ENCODE measurements at places on chromosomes 7 and 10. TPM values are rescaled to one million over a fixed set of nuclear protein-coding genes. Genes with fewer than 3 reads are reported as not detected.

SPDYE2 gene
- total RNA-seq, result 0.08 TPM

RTKN2 gene
- total RNA-seq, result 0.17 TPM

- no peak overlapping the region for H3K27ac ChIP-seq
- H3K4me1 ChIP-seq, result no peaks in the 10 kb centered on the region
- no peaks in the 10 kb centered on the region for H3K36me3 ChIP-seq
- no peaks in the 10 kb centered on the region for H3K27me3 ChIP-seq
Measured at GRCh38 chr7:107643407-107643806, 17.2 kb upstream of the SLC26A4 start.

DNA sequence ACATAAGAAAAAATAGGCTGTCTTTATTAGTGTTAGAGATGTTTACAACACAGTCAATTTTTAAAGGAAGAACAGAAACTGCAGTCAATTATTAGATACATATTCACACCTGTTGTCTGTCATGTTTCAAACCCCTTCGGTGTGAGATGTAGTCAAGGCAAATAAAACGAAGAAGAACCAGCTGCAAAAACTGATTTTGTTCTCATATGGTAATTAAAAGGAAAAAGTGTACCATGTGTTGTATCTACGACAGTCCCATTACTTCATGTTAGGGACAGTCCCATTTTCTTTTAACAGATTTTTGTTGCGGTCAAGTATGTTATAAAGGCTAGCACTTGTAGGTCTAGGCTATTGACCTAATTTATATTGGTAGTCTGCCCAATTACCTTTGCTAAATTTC is 149.4 kb downstream of the LRRN3 start:
- H3K36me3 ChIP-seq, result no peaks in the 10 kb centered on the region
- H3K4me1 ChIP-seq, result no peaks in the 10 kb centered on the region
- DNase-seq, result no peak
- no peaks in the 10 kb centered on the region for H3K27me3 ChIP-seq
- no peak overlapping the region for H3K27ac ChIP-seq
- H3K4me3 ChIP-seq, result no peak overlapping the region

GRCh38 chr10:4028027-4028471 is 243.0 kb upstream of the KLF6 start:
- H3K4me1 ChIP-seq, result no peaks in the 10 kb centered on the region
- H3K36me3 ChIP-seq, result no peaks in the 10 kb centered on the region
- H3K4me3 ChIP-seq, result no peak overlapping the region
- no peaks in the 10 kb centered on the region for H3K27me3 ChIP-seq
- H3K27ac ChIP-seq, result no peak overlapping the region

GRCh38 chr7:9835199-9835598 is 1138.5 kb upstream of the PHF14 start:
- no peak overlapping the region for H3K4me3 ChIP-seq
- H3K4me1 ChIP-seq, result no peaks in the 10 kb centered on the region
- no peak overlapping the region for H3K27ac ChIP-seq
- no peaks in the 10 kb centered on the region for H3K27me3 ChIP-seq

COL17A1 gene
- total RNA-seq, result not detected

- H3K4me3 ChIP-seq, result no peak overlapping the region
- no peaks in the 10 kb centered on the region for H3K27me3 ChIP-seq
- DNase-seq, result no peak
- no peaks in the 10 kb centered on the region for H3K4me1 ChIP-seq
Measured at GRCh38 chr10:10587744-10588393, 429.8 kb upstream of the CELF2 start.

DNA sequence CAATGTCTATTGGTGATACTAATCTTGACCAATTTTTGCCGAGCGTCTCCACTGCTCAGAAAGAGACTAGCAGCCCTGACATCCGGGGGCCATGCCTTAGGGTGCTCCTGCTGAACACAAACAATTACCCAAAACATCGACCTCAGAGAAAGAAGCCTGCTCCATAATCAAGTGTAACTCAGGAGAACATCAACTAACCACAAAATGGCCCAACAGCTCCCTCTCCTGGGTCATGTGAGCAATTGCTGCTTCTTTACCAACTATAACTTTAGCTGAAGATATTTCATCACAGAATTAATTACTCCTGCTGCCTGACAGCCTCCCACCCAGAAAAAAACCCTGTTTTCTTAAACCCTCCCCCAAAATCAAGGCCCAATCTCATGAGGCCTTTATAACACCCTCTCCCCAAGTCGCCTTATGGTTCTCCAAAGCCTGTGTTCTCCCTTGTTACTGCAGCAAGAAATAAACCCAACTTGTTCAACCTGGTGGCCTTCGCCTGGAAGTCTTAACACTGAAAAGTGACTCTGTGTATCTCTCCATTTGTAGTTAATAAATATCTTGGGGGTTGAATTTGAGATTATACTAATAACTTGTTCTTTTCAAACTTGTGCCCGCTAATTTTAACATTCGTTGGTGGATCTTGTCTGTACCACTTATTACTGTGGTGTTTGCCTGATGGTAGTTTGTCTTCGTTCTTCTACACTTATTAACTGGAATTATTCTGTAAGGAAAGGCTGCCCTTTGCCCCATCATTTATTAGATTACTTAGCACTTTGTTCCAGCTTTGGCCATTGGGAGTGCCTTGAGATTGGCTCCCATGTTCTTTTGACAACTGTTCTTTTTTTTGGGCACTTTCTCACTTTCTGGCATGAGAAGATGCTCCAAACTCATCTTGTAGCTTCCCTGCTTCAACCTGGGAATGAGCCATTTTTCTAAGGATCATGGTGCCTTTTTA is 21.2 kb upstream of the RAMP3 start:
- peak; percentile 64 for DNase-seq
- no peaks in the 10 kb centered on the region for H3K36me3 ChIP-seq
- no peak overlapping the region for H3K4me3 ChIP-seq

GRCh38 chr7:77536017-77536412 is 1.1 kb upstream of the PTPN12 start:
- H3K27me3 ChIP-seq, result no peaks in the 10 kb centered on the region
- peak overlapping the region; percentile 87 for H3K27ac ChIP-seq
- no peak for DNase-seq
- no peaks in the 10 kb centered on the region for H3K36me3 ChIP-seq

DNA sequence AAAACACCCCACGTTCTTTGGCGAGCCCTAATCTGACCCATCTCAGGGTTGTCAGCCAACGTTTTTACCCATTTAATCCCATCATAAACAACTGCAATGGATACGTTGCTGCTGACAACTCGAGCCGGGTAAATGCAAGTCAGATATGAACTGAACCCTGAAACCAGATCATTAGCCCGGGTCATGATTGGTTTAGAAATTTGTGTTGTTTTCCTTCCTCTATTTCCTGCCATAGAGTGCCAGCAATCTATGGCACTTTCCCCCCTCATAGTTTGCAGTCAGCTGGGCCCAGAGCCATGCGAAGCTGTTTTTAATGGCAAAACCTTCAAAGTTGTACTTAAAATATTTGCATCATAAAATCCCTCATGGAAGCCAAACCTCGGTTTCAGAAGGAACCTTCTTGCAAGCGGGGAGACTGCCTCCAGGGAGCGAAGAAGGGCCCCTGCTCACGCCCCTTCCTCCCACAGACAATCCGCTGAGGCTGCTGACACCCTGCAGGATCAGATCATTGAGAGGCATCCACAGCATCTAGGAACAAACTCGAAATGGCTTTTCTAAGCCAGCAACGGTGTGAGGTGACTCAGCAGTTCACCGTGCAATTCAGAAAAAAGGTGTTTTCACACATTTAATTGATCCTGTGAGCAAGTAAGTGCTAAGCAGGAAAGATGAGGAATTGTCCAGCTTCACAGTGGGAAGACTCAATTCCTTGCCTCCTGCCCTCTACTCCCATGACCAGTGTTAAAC is 710.1 kb downstream of the PARD3 start:
- no peaks in the 10 kb centered on the region for H3K27me3 ChIP-seq
- DNase-seq, result no peak
- H3K36me3 ChIP-seq, result no peaks in the 10 kb centered on the region
- no peak overlapping the region for H3K4me3 ChIP-seq

GRCh38 chr10:23368816-23369640 is 24.4 kb upstream of the C10orf67 start:
- DNase-seq, result no peak
- no peak overlapping the region for H3K4me3 ChIP-seq

STRA8 gene
- total RNA-seq, result 0.14 TPM

ZNF503 gene
- total RNA-seq, result 1.6 TPM

PPP1R9A gene
- 4.1 TPM for total RNA-seq

OPN4 gene
- not detected for total RNA-seq

- H3K4me1 ChIP-seq, result no peaks in the 10 kb centered on the region
- no peaks in the 10 kb centered on the region for H3K27me3 ChIP-seq
- no peak overlapping the region for H3K27ac ChIP-seq
- no peak for DNase-seq
- no peak overlapping the region for H3K4me3 ChIP-seq
- H3K36me3 ChIP-seq, result no peaks in the 10 kb centered on the region
Measured at GRCh38 chr7:40647719-40648118, 512.9 kb downstream of the SUGCT start.

SLC26A3 gene
- total RNA-seq, result 0.19 TPM

DNA sequence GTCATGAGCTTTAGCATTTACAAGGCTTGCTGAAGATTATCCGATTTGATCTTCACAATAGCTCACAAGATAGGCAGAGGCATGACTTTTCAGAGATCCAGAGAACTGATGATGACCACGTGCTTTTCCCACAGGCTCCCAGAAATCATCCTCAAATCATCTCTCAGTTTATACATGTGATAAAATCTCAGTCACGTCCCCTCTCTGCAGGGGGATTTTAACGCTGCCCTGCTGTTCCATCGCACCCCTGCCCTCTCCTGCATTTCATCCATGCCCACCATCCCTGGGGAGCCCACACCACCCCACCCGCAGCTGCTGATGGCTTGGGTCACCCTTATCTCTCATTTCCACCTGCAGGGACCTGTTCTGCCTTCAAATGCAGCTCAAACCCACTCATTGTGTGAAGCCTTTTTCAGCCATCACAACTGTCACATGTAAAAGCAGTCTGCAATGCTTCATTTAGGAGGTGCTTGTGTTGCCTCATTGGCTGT is 141.8 kb downstream of the DIP2C start:
- no peak overlapping the region for H3K4me3 ChIP-seq
- H3K36me3 ChIP-seq, result no peaks in the 10 kb centered on the region
- H3K27ac ChIP-seq, result no peak overlapping the region

DNA sequence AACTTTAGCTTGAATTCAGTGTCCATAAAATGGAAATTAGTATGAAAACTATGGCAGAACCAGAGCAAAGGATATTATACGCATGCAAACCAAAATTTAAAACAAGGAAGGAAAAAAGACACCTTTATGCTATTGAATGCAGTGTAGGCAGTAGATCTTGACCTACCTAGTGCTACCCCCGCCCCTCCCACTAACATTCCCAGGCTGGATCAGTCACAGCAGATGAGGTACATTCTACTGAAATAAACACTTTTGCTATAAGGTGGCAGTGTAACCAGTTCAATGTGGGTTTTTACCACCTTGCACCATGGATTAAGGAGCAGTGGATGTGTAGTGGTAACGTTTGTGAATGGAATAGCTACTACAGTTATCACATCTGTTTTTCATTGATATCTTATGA is 27.9 kb downstream of the SRI start:
- H3K36me3 ChIP-seq, result no peaks in the 10 kb centered on the region
- no peak for DNase-seq
- no peaks in the 10 kb centered on the region for H3K27me3 ChIP-seq
- no peaks in the 10 kb centered on the region for H3K4me1 ChIP-seq
- H3K4me3 ChIP-seq, result no peak overlapping the region

DNA sequence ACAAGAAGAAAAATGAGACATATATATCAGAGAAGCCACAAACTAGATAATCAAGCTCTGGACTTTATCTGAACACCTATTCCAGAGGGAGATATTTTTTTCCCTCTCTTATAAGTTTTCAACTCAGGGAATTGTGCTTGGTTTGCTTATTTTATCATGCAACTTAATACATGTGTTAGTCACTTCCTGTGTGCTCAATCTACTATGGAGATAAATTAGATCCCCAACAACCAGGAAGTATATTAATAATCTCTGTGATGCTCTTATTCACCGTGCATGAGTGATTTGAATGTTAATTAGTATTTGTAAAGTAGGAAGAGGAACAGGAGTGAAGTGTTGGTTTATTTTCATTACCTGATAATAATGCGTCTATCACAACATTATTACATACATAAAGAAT is 38.8 kb upstream of the ZNF365 start:
- H3K4me3 ChIP-seq, result no peak overlapping the region
- DNase-seq, result no peak
- no peaks in the 10 kb centered on the region for H3K27me3 ChIP-seq
- no peaks in the 10 kb centered on the region for H3K36me3 ChIP-seq

MASTL gene
- total RNA-seq, result 9.4 TPM

ANXA8 gene
- total RNA-seq, result 1.6 TPM

- H3K27me3 ChIP-seq, result no peaks in the 10 kb centered on the region
- no peaks in the 10 kb centered on the region for H3K36me3 ChIP-seq
- DNase-seq, result no peak
- no peak overlapping the region for H3K27ac ChIP-seq
- H3K4me1 ChIP-seq, result no peaks in the 10 kb centered on the region
- H3K4me3 ChIP-seq, result no peak overlapping the region
Measured at GRCh38 chr7:158603773-158604755, 16.4 kb upstream of the PTPRN2 start.

GRCh38 chr7:43834463-43835251 is 34.7 kb downstream of the MRPS24 start:
- no peaks in the 10 kb centered on the region for H3K4me1 ChIP-seq
- H3K4me3 ChIP-seq, result peak overlapping the region; percentile 35
- no peaks in the 10 kb centered on the region for H3K36me3 ChIP-seq
- DNase-seq, result no peak
- peak overlapping the region; percentile 11 for H3K27ac ChIP-seq

SMURF1 gene
- 6.2 TPM for total RNA-seq

CARD11 gene
- total RNA-seq, result 1.2 TPM

DNA sequence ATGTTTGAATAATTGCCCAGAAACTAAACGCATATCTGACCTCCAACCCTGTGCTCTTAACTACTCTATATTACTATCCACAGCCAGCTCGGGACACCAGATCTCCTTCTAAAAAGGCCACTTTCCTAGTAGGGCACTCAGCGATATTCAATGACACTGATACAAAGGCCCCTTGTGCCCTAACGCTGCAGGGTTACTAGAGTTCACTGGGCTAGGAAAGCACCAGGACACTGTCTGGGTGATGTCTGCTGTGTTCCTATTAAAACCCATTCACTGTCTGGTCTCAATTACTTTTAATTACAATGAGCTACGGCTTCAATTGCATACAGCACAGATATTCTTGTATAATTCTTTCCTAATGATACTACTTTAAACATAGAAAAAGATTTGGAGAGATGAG is 91.7 kb downstream of the SORCS1 start:
- H3K36me3 ChIP-seq, result no peaks in the 10 kb centered on the region
- H3K27me3 ChIP-seq, result no peaks in the 10 kb centered on the region
- DNase-seq, result no peak
- H3K4me1 ChIP-seq, result no peaks in the 10 kb centered on the region

DNA sequence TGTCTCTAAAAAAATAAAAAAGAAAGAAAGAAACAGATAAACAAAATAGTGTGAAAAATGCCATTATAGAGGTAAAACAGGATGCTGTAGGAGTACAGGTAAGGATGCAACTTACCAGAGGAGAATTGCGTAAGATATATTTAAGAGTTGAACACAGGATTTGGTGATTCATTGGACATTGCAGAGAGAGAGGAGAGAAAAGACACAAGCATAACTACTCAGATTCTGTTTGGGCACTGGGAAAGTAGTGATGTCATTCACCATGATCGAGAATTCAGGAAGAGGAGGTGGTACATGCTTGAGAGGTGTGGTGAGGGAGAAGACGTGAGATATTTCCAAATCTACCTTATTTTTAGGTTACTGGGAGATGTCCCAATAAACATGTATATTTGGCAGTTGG is 97.6 kb downstream of the AASS start:
- H3K36me3 ChIP-seq, result no peaks in the 10 kb centered on the region
- H3K27ac ChIP-seq, result no peak overlapping the region
- DNase-seq, result no peak
- no peaks in the 10 kb centered on the region for H3K27me3 ChIP-seq
- H3K4me3 ChIP-seq, result no peak overlapping the region
